GM23338 (cell line): ENCODE measurements at places on chromosomes 5 and 9. TPM values are rescaled to one million over a fixed set of nuclear protein-coding genes. Genes with fewer than 3 reads are reported as not detected.

PCDHA5 gene
- polyA plus RNA-seq, result 0.61 and 0.86 TPM in 2 replicates

DNA sequence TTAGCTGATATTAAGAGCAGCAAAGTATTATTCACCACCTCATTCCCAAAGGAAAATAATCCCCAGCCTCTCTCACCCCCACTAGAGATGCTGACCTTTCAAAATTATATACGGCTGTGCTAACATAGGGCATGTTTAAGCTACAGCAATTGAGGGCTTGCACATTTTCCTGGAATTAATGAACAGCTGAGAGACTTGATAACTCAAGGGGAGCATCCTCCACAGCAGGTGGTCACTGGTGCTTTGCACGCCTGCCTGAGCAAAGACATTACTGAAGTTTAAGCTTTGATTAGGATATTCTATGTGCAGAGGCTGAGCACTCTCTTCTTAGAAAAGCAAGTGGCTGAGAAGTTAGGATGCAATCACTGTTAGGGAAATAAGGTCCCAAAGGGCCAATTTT lies 230.9 kb downstream of the FAM114A2 start:
- H3K27me3 ChIP-seq, result no peaks in the 10 kb centered on the region
- H3K4me1 ChIP-seq, result no peaks in the 10 kb centered on the region
- no peak for DNase-seq
- H3K36me3 ChIP-seq, result no peaks in the 10 kb centered on the region
- H3K4me3 ChIP-seq, result no peak overlapping the region

- H3K4me1 ChIP-seq, result peaks cover 10% of the 10 kb centered on the region; the same call in 1 of the 2 replicates
- peak; percentile 30 for DNase-seq
- no peak overlapping the region for H3K27ac ChIP-seq
- no peaks in the 10 kb centered on the region for H3K36me3 ChIP-seq
- peak overlapping the region; percentile 83 for H3K4me3 ChIP-seq
Measured at GRCh38 chr5:129903466-129904101, 681 bp upstream of the CHSY3 start.

DNA sequence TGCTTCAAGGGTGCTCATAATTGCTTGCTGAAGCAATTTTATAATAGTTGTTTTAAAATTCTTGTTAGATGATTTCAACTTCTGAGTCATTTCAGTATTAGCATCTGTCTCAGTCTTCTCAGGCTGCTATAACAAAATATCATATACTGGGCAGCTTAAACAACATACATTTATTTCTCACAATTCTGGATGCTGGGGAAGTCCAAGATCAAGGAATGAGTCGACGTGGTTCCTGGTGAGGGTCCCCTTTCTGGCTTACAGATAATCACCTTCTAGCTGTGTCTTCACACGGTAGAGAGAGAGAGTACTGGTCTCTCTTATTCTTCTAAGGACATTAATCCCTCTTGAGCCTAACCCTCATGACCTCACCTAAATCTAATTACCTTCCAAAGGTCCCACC lies 160.4 kb downstream of the SIL1 start:
- H3K36me3 ChIP-seq, result no peaks in the 10 kb centered on the region
- no peak overlapping the region for H3K27ac ChIP-seq
- H3K27me3 ChIP-seq, result no peaks in the 10 kb centered on the region
- no peak overlapping the region for H3K4me3 ChIP-seq
- no peak for DNase-seq

DNA sequence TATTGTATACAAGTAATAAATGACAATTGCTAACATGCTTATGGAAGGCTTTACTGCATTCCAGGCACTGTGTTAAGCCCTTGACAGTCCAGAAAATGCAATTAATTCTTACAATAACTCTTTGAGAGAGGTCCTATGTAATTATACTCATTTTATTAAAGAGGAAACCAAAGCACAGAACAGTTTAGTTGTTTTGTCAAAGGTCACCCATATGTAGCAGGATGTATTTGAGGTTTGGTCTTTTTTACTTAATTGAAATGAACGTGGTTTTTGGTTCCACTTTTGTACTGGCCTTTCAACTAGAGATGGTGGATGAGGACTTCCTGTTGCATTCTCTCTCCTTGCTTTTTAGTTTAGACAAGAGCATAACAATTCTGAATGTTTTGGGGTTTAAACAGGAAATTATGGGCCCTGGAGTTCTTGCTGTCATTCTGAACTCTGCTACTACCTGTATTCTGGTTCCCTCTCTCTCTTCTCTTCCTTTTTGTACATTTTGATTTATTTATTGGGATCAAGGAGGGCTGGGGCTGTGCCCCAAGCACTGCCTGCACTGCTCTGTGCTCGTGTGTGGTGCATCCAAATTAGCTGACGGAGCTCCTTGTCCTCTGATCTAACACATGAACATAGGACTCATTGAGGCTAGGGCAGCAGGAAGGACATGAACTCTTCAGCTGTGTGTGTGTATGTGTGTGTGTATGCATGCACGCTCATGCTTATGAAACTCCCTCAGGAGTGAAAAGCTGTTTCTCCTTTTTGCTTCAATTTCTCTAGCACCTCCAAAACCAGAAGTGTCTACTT lies 47.4 kb downstream of the SLC28A3 start:
- H3K4me1 ChIP-seq, result peaks cover 8% of the 10 kb centered on the region; the same call in 1 of the 2 replicates
- no peaks in the 10 kb centered on the region for H3K36me3 ChIP-seq
- H3K4me3 ChIP-seq, result no peak overlapping the region
- no peak overlapping the region for H3K27ac ChIP-seq
- no peak for DNase-seq
- H3K27me3 ChIP-seq, result no peaks in the 10 kb centered on the region

DNA sequence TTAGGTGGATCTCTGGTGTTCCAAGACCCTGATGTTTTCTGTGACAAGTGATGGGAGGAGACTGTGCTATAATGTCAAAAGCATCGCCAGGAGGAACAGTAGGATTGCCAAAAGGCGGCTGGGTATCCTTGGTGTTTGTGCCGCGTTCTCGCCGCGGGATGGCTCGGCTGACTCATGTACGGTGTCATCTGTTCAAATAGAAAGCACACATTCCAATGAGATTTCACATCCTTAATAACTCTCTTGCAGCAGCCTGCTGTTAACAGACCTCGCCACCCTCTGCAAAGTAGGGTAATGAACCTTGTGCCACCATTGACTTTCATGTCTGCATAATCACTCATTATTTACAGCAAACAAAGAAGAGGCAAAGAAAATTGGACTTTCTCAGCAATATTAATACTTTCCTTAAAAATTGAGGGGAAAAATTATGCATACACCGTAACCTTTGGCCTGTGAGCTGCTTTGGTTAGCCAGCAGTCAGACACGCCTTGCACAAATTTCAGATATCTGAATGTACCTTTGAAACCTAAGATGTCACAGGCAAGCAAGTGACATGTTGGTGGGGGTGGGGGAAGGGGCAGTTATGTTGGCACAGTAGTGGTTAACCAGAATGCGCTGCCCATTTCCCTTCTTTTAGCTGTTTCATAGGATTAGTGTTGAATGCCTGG lies 289.4 kb downstream of the EFNA5 start:
- 0 out of 2 replicates have a peak overlapping the region, but pooled peaks have one; percentile 41 for H3K27ac ChIP-seq
- no peak for DNase-seq

GRCh38 chr5:153782589-153783361 lies 255.9 kb downstream of the FAM114A2 start:
- H3K27me3 ChIP-seq, result no peaks in the 10 kb centered on the region
- no peak overlapping the region for H3K4me3 ChIP-seq
- no peaks in the 10 kb centered on the region for H3K36me3 ChIP-seq
- H3K4me1 ChIP-seq, result peaks cover 15% of the 10 kb centered on the region

- peaks cover 16% of the 10 kb centered on the region for H3K4me1 ChIP-seq
- no peak for DNase-seq
- no peaks in the 10 kb centered on the region for H3K36me3 ChIP-seq
Measured at GRCh38 chr5:113524927-113525326, 11.4 kb downstream of the YTHDC2 start.

- DNase-seq, result peak; percentile 3
- H3K4me3 ChIP-seq, result no peak overlapping the region
- no peaks in the 10 kb centered on the region for H3K27me3 ChIP-seq
- H3K36me3 ChIP-seq, result no peaks in the 10 kb centered on the region
- H3K4me1 ChIP-seq, result no peaks in the 10 kb centered on the region
Measured at GRCh38 chr9:107933097-107933496, 443.5 kb upstream of the KLF4 start.

PHYHD1 gene
- polyA plus RNA-seq, result 16.8 and 23.4 TPM in 2 replicates

SPATA6L gene
- 1.9 and 2.2 TPM in 2 replicates for polyA plus RNA-seq

PCDHGB7 gene
- polyA plus RNA-seq, result 0.94 and 1.4 TPM in 2 replicates

DNA sequence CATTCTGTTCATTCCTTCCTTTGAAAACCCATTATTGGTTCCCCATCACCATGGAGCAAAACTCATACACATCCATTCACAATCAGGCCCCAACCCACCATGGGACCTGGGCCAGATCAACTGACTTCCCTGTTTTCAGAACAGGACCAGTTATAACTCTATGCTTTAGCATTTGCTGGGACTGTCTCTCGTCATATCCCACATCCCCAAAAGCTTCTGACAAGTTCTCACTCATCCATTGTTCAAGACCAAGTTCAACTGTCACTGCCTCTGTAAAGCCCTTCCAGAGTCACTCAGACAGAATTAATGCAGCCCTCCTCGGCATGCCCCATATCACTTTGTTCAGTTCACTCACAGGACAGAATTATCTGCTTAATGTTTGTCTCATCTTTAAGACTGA lies 4.0 kb downstream of the FAM169A start:
- H3K36me3 ChIP-seq, result no peaks in the 10 kb centered on the region; the same call in 1 of the 2 replicates
- H3K27ac ChIP-seq, result no peak overlapping the region
- peak overlapping the region; percentile 87 for H3K4me3 ChIP-seq

DNA sequence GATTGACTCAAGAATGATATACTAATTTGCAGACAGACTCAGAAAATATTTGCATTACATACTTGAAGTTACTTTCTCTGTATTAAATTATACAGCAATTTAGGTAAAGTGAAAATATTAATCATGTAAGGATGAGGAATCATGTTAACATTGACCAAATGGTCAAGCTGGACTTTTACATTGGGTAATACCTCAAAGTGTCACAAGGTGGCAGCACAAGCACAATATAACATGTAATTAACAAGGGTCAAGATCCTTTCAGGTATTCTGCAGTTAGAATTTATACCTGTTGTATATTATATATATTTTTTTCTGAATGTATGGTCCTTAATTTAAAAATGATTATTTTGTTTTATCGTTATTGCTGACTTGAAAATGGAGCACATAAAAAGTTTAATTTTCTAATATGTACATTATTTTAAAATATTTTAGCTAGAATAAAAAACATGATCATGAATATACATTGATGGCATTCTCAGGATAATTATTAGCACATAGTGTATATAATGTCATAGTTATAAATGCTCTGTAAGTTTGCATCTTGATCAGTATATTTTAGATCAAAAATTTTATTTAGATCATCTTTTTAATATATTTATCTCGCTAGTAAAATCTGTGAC lies 8.6 kb downstream of the HAPLN1 start:
- H3K4me1 ChIP-seq, result peaks cover 25% of the 10 kb centered on the region
- DNase-seq, result peak; percentile 77
- no peak overlapping the region for H3K4me3 ChIP-seq
- no peaks in the 10 kb centered on the region for H3K27me3 ChIP-seq
- no peak overlapping the region for H3K27ac ChIP-seq
- H3K36me3 ChIP-seq, result no peaks in the 10 kb centered on the region

- H3K27ac ChIP-seq, result no peak overlapping the region
- H3K27me3 ChIP-seq, result no peaks in the 10 kb centered on the region
- no peak for DNase-seq
- H3K4me3 ChIP-seq, result no peak overlapping the region
- no peaks in the 10 kb centered on the region for H3K36me3 ChIP-seq
- peaks cover 38% of the 10 kb centered on the region for H3K4me1 ChIP-seq
Measured at GRCh38 chr5:72151169-72151568, 43.9 kb downstream of the MAP1B start.

IL3 gene
- polyA plus RNA-seq, result not detected in 2 replicates

C5 gene
- 0.09 TPM in 1 of 2 replicates, not detected in the other for polyA plus RNA-seq

DNA sequence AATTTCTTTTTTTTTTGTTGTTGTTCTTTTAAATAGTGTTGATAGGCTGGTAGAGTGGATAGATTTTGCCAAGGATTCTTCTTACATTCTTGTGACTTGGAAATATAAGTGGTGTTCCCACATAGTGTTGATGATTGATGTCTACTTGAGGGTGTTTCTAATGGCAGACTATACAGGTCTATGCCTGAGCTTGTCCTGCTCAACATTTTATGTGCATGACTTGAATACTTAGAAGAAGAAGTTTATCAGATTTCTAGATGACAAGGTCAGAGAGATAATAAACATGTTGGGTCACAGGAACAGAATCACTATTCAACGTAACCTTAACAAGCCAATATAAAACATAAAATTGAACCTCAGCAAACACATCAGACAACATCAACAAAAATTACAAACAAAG lies 24.2 kb downstream of the XRCC4 start:
- peaks cover 7% of the 10 kb centered on the region for H3K4me1 ChIP-seq
- no peak for DNase-seq
- no peaks in the 10 kb centered on the region for H3K36me3 ChIP-seq
- H3K4me3 ChIP-seq, result no peak overlapping the region
- H3K27ac ChIP-seq, result no peak overlapping the region

LEAP2 gene
- polyA plus RNA-seq, result 1.5 and 1.6 TPM in 2 replicates

DNA sequence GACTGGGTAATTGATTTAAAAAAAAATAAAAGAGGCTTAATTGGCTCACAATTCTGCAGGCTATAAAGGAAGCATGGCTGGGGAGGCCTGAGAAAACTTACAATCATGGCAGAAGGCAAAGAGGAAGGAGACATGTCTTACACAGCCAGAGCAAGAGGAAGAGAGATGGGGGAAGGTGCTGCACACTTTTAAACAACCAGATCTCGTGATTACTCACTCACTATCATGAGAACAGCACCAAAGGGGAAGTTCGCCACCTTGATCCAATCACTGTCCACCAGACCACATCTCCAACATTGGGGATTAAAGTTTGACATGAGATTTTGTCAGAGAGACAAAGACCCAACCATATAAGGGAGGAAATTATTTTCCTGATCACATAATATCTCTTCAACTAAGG lies 138.8 kb upstream of the NR4A3 start:
- no peaks in the 10 kb centered on the region for H3K36me3 ChIP-seq
- DNase-seq, result no peak

DNA sequence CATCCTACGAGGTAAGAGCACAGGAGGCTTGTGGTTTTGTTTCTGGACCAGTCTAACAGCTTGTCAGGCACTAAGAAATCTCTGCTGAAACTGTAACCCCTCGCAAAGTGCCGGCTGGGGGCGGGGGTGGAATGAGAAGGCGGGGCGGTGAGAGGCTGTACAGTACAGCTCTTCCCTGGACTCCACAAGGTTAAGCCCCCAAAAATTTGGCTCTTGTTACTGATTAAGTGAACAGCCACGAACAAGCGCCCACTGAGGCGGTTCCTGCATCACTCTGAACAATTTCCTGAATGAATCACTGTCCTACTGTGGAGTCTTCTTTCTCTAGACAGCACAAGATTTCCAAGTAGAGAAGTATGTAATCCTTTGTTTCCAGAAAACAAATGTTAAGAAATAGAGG lies 6.8 kb downstream of the FBP2 start:
- no peaks in the 10 kb centered on the region for H3K27me3 ChIP-seq
- H3K27ac ChIP-seq, result no peak overlapping the region
- no peaks in the 10 kb centered on the region for H3K36me3 ChIP-seq
- no peak for DNase-seq

DNA sequence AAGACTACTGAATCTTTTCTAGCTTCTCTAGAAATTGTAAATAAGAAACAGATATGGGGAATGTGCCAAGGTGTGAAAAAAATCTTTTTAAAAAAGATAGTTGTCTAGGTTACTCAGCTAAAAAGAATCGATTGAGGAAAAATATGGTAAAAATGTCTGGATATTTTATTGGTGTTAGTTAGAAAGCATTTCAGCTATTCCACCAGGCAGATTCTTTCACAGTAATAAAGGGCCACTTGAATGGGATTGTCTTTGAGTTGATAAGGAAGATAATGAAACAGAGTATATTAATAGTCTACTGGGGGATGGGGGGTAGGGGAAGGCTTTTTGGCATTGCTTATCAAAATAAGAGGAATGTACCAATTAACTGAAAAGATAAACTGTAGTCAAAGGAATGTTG lies 51.9 kb downstream of the SLIT3 start:
- no peak for DNase-seq
- no peak overlapping the region for H3K27ac ChIP-seq
- no peaks in the 10 kb centered on the region for H3K4me1 ChIP-seq

PCDHGC3 gene
- 13.8 and 14.4 TPM in 2 replicates for polyA plus RNA-seq
